Thymus (tissue), 14 donors: ENCODE measurements at places on chromosomes 16 and 17. TPM values are rescaled to one million over a fixed set of nuclear protein-coding genes. Genes with fewer than 3 reads are reported as not detected.

The WSCD1 gene
- 1.1 TPM for polyA plus RNA-seq

The C17orf107 gene
- 1.2 TPM for polyA plus RNA-seq

The PYDC1 gene
- 10.1 TPM for polyA plus RNA-seq

The CMTM2 gene
- polyA plus RNA-seq = 1.3 TPM

The CWC25 gene
- polyA plus RNA-seq = 36.2 TPM

The ABI3 gene
- 12.6 TPM for polyA plus RNA-seq
